Panc1 (cell line): ENCODE measurements at places on chromosomes 11 and 22.

GRCh38 chr11:94049351-94049750, 28.2 kb downstream of the HEPHL1 start:
- DNase-seq = no peak

DNA sequence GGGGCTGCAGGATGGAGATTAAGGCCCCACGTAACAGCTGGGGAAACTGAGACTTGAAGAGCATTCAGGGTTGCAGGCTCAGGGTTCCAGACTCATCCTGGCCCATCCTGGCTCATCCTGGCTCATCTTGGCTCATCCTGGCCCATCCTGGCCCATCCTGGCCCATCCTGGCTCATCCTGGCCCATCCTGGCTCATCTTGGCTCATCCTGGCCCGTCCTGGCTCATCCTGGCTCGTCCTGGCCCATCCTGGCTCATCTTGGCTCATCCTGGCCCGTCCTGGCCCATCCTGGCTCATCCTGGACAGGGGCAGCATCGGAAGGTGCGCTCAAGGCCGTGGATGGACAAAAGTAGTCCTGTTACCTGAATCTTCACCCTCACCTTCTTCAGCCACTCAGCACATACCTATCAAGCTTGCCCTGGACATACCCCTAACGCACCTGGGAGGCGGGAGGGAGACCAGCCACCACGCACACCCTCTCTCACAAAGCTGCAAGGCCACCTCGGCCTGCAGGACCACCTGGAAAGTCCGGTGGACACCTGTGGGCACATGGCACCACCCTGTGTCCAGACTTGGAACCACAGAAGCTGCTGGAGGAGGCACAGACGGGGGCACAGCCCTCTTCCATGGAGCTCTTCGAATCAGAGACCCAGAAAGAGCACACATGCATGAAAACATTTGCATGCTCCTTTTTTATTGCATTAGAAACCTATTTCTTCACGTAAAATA, 20.3 kb upstream of the NLRP6 start:
- no peak for DNase-seq

DNA sequence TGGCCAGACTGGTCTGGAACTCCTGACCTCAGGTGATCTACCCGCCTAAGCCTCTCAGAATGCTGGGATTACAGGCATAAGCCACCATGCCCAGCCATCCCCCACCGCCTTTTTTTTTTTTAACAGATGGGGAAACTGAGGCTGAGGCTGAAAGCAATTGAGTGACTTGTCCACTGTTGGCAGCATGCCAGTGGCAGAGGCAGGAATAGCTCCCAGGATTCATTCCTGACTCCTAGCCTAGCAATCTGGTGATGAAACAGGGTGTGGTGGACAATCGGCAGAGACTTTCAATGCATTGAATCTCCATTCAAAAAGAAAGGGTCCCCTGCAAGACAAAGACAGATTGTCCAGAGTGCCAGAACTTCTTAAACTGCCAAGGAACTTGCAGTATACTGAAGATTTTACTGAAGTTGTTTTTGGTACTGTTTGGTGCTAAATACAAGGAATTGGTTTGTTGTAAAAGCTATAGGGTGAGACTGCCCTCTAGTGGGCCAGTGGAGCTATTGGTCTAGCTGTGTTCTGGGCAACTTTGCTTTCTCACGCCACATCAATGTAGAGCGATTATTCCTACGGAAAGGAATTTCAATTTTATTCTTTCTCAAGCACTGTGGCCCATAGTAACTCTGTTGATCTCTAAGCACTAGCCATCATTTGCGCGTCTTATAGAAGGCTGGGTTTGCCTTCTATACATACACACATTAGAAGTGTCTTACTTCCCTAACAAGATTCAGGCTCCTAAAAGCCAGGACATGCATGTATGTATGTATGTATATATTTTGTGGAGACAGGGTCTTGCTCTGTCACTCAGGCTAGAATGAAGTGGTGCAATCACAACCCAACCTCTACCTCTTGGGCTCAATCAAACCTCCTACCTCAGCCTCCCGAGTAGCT, 21.0 kb downstream of the C22orf31 start:
- DNase-seq = peak; percentile 67

DNA sequence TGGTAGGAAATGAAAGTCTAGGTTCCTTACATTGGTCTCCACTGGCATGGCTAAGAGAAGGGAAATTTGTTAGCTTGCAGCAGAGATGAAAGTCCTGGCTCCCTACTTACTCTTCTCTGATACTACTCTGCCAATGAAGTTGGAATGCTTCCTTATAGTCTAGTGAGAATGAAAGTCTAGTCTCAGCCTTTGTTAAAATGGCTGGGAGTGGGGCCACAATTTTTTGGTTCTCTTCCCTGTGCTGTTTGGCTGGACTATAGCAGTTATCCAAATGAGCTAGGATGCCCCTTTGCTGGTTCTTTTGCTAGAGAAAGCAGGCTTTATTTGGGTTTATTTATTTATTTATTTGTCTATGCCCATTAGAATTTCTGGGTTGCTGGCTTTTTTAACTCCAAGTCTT, 414.3 kb downstream of the AASDHPPT start:
- no peak for DNase-seq

- no peak for DNase-seq
Measured at GRCh38 chr11:94147433-94147845, 18.8 kb downstream of the PANX1 start.

- DNase-seq = no peak
Measured at GRCh38 chr22:21948390-21948789, 4.3 kb downstream of the PPM1F start.

GRCh38 chr22:44391015-44391414, 78.3 kb upstream of the SHISAL1 start:
- DNase-seq = no peak

DNA sequence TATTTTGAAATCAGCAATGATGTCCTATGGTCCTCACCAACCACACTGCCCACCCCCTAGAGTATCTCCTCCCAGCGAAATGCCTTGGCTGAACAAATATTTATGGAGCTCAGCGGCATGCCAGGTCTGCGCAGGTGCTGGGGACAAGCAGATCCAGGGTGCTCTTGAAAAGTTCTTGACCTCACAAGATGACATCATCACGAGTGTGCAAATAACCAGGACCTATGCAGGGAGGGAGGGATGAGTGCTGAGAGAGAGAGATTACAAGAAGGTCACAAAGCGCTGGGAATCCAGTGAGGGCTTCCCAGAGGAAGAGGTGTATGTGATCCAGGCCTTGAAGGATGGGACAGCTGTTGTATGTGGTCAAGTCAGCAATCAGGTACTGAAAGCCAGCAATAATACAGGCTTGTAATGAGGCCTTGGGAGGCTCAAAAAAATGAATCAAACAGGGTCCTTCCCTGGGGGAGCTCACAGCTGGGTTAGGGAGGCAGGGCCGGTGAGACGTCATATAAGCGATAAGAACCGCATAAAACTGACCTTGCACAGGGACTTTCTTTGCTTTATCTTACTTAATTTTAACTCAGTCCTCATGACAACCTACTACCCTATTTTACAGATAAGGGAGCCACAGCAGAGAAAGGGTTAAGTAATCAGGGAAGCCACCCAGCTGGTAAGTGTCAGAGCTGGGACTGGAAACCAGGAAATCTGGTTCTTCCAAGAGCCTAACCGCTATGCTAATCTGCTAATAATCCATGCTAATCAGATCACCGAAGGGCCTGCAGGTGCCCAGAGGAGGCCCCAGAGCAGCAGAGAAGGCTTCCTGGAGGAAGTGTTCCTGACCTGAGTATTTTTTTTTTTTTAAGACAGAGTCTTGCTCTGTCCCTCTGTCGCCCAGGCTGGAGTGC, 8.2 kb downstream of the ARRB1 start:
- DNase-seq = no peak

- no peak for DNase-seq
Measured at GRCh38 chr11:60457576-60457975, 1.9 kb downstream of the MS4A1 start.

- DNase-seq = no peak
Measured at GRCh38 chr22:45305456-45306075, 4.2 kb upstream of the FAM118A start.

DNA sequence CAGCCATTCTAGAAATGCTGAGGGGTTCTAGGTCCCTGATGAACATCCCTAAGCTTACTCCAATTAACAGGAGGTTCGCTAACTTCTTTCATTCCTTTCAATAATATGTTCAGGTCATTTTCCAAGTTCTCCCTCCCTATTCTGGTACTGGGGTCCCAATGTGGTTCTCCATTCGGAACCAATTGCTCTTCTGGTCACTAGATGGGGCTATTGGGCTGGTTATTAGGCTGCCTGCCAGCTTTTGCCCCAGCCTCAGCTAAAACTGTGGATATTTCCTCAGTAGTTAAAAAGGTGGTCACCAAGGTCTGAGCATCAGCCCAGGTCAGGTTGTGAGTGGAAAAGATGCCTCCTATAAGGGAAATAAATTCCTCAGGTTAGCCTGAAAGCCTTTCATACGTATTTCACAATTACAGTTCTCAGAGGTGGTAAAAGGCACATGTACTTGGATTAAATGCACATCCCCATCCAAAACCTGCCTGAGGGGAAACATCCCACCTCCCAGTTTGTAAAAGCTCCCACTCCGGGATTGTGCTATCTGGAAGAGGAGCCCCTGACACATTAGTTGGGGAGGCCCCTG, 161.1 kb upstream of the CCDC179 start:
- peak; percentile 5 for DNase-seq

GRCh38 chr22:19149047-19149883, 827 bp downstream of the GSC2 start:
- DNase-seq = no peak

GRCh38 chr11:47998733-47999359, 18.5 kb downstream of the PTPRJ start:
- DNase-seq = no peak

- no peak for DNase-seq
Measured at GRCh38 chr11:69971741-69972140, 106.4 kb upstream of the ANO1 start.

DNA sequence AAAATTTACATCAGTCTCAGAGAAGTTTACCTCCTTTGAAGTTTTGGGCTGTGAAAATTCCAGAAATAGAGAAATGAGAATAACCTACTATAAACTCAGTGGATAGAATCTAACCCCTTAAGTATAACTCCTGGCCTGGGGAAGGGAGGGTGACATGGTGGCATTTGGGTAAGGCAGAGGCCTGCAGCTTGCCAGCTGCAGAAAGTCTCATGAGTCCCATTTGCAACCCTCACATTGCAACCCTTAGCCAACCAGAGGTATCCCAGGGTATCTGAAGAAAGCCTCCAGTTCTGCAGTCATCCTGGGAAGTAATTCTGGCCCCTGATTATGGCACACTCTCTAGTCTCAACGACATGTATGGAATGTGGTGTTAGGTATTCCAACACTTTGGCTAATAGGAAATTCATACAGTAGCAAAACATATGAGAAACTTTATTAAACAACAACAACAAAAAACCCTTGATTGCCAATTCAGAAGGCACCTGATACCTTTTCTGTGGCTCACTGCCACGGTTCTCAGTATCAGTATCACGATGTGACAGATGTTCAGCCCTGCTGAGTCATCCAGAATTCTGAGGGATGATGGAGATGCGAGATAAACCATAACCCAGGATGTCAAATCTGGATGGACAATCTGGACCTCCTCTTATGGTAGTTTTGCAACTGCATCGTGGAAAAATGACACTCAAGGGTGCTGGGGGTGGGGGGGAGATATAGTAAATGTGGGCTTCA, 743.4 kb downstream of the NELL1 start:
- DNase-seq = no peak

DNA sequence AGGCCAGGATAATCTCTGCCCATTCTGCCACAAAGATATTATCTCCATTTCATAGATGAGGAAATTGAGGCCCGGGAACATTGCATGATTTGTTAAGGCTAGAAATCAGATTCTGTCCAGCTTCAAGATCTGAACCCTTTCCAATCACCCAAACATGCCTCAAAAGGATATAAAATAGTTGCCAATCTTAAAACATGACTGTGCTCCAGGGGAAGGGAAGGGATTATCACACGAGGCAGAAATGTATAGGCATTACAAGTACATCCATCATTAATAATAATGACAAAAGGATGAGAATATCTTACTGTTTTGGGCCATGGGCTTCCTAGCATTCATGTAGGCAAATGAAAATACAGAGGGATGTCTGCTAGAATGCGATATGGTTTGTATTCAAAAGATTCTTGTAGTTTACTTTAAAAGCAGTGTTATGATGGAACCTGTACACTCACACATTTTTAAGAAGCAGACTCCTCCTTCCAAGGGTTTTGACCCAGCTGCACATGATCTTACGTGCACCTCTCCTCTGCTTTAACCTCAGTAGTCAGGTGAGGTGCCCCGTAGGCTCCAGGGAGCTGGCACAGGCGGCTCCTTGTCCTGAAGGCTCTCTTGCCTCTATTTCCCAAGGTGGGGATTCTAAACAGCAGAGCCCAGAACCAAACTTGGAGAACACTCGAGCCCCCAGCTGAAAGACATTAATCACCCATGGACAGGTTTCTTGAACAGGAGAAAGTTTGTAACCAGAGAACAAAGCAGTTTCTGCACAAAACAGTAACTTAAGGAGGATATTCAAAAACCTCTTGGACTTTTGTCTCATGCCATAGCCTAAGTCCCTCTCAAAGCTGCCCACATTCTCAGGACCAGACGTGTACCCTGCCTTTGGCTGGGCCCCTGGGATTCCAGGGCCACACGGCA, 36.0 kb downstream of the PARVA start:
- DNase-seq = no peak
